Testis (tissue), 5 donors: ENCODE measurements at places on chromosomes 5 and 9. TPM values are rescaled to one million over a fixed set of nuclear protein-coding genes. Genes with fewer than 3 reads are reported as not detected.

The PCDHGA3 gene
- 19.3 TPM for total RNA-seq

The IL33 gene
- total RNA-seq, result 2.9 TPM

- no peak overlapping the region for H3K4me3 ChIP-seq
- H3K36me3 ChIP-seq, result no peaks in the 10 kb centered on the region
- H3K4me1 ChIP-seq, result peaks cover 4% of the 10 kb centered on the region
- no peak overlapping the region for H3K27ac ChIP-seq
- H3K27me3 ChIP-seq, result peaks cover 9% of the 10 kb centered on the region
- no peak for DNase-seq
Observed at GRCh38 chr5:123094919-123095797, 6.1 kb downstream of the PRDM6 start.

GRCh38 chr5:30069441-30070263 is 1123.8 kb upstream of the CDH6 start:
- DNase-seq, result no peak
- no peak overlapping the region for H3K27ac ChIP-seq
- no peak overlapping the region for H3K4me3 ChIP-seq
- no peaks in the 10 kb centered on the region for H3K27me3 ChIP-seq
- no peaks in the 10 kb centered on the region for H3K4me1 ChIP-seq

DNA sequence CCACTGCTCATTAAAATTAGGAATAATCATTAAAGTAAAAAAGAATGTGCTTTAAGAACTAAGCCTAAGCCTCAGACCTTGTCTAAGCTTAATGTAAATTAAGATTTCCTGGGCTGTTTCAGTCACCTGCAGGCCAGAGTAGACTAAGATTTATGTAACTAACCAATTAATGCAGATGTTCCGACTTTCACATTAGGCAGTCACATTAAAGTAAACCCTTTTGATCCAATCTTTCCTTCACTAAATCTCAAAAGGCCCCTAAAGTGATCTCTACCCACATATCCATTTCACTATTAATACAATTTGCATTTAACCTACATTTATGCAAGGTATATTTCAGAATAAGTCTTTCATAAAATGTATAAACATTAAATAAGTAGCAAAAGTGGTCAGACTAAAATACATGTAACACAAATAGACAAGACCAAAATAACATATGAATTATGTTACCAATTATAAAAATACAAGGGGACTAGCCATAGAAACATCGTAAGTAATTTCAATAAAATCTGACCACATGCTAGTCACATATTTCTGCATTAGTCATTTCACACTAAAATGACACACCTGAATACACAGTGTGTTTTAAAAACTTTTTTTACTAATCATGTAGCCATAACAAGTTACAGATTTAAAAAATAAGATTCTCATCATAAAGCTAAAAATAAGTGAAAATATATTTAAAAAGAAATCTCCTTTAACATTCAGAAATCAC is 7.7 kb downstream of the NR3C1 start:
- no peaks in the 10 kb centered on the region for H3K27me3 ChIP-seq
- H3K4me1 ChIP-seq, result peaks cover 24% of the 10 kb centered on the region
- DNase-seq, result no peak
- no peak overlapping the region for H3K4me3 ChIP-seq
- no peaks in the 10 kb centered on the region for H3K36me3 ChIP-seq

DNA sequence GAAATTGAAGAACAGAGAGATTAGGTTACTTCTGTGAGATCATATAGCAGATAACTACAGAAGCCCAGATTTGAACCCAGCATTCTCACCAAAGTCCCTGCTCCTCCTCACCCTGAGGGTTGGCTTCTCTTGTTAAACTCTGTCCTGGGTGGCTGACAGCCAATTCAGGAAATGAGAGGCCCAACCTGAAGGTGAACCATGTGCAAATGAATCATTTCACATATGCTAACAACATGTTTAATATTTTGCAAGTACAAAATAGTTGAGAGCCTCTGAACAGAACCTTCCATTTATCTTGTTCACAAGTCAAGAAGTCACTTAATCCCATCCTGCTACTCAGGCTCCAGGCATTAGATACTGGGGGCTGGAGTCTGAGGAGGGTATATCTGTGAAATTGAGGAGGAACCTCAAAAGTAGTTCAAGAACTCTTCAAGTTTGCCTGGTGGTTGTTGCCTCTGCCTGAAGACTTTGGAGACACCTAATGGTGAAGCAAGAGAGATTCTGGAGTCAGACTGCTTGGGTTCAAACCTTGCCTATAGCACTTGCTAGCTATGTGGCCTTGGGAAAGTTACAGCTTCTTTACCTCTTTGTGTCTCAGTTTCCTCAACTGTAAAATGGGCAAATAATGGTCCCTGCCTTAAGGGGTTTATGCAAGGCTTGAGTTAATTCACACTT is 564.0 kb downstream of the PSAT1 start:
- no peaks in the 10 kb centered on the region for H3K27me3 ChIP-seq
- no peak overlapping the region for H3K27ac ChIP-seq
- no peaks in the 10 kb centered on the region for H3K4me1 ChIP-seq
- H3K4me3 ChIP-seq, result no peak overlapping the region
- no peak for DNase-seq

The EPB41L4A gene
- 9.0 TPM for total RNA-seq
